ENCODE measurements at places on chromosomes 11 and 22.

DNA sequence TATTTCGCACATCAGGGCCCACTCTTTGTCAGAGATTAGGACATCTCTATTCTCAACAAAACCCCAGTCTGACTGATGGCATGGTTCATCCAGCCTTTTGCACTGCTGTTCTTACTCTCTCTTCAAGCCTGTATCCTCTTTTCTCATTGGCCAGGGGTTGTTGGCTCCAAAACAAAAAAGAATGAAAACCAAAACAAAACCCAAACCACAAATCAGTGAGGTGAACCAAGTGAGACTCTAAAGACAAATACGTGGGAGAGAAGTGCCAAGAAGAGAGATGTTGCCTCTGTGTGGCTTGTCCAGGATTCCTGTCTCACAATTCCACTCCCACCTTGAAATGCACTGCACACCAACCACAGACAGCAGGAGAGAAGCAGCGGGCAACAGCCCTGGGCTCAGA is 278.9 kb upstream of the NARS2 start:
- H3K4me1 ChIP-seq: no peaks in the 10 kb centered on the region
- peaks cover 5% of the 10 kb centered on the region for H3K27me3 ChIP-seq

- H3K36me3 ChIP-seq: no peaks in the 10 kb centered on the region
- no peak overlapping the region for H3K27ac ChIP-seq
- no peaks in the 10 kb centered on the region for H3K27me3 ChIP-seq
Measured at GRCh38 chr11:2427721-2428321, 16.5 kb downstream of the TRPM5 start.

- DNase-seq: peak; percentile 35
- peak overlapping the region; percentile 94 for H3K4me3 ChIP-seq
- H3K4me1 ChIP-seq: peaks cover 43% of the 10 kb centered on the region
- no peaks in the 10 kb centered on the region for H3K27me3 ChIP-seq
- peak overlapping the region; percentile 92 for H3K27ac ChIP-seq
- peaks cover 12% of the 10 kb centered on the region for H3K36me3 ChIP-seq
Measured at GRCh38 chr11:45847911-45848316, 639 bp downstream of the CRY2 start.

GRCh38 chr11:67645521-67646461 is 4.7 kb downstream of the ACY3 start:
- no peak for DNase-seq
- H3K27ac ChIP-seq: no peak overlapping the region
- no peak overlapping the region for H3K4me3 ChIP-seq
- H3K27me3 ChIP-seq: no peaks in the 10 kb centered on the region
- H3K4me1 ChIP-seq: peaks cover 48% of the 10 kb centered on the region

- H3K4me3 ChIP-seq: peak overlapping the region; percentile 90
- peaks cover 77% of the 10 kb centered on the region for H3K4me1 ChIP-seq
Measured at GRCh38 chr11:65857500-65857852, 504 bp downstream of the CFL1 start.

DNA sequence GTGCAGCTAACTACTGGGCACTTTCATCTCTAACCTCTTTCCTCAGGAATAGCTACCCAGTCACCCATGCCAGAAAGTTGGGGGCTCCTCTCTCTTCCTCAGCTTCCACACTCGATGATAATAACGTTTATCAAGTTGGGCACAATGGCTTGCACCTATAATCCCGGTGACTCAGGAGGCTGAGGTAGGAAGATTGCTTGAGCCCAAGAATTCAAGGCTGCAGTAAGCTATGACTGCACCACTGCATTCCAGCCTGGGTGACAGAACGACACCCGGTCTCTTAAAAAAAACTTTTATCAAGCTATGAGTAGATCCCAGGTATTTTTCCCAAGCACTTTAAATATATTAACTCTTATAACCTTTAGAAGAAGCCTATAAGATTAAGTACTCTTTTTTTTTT is 2.0 kb downstream of the SF3A1 start:
- H3K4me3 ChIP-seq: no peak overlapping the region
- H3K27me3 ChIP-seq: no peaks in the 10 kb centered on the region
- H3K27ac ChIP-seq: no peak overlapping the region
- DNase-seq: no peak
- peaks cover 50% of the 10 kb centered on the region for H3K36me3 ChIP-seq

DNA sequence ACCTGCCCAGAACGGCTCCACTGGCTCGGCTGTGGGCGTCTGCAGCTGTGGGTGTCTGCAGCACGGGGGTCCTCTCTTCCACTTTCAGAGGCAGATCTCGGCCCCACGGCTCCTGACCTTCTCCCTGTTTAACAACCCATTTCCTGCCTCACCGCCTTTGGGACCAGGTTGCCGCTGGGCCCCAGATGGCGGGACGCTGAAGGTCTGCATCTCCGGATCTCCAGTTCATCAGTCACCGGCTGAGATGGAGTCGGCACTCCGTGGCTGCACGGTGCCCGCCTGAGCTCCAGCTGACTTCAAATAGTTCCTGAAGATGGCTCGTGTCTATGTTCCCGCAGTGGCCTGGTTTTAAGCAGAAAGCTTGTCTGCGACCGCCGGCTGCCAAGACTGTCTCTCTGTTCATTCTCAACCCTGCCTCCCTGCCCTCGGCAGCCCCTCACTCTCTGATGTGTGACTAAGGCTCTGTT is 475.9 kb downstream of the BRD1 start:
- H3K4me3 ChIP-seq: no peak overlapping the region
- H3K27me3 ChIP-seq: peaks cover 9% of the 10 kb centered on the region
- no peak for DNase-seq
- no peaks in the 10 kb centered on the region for H3K4me1 ChIP-seq

DNA sequence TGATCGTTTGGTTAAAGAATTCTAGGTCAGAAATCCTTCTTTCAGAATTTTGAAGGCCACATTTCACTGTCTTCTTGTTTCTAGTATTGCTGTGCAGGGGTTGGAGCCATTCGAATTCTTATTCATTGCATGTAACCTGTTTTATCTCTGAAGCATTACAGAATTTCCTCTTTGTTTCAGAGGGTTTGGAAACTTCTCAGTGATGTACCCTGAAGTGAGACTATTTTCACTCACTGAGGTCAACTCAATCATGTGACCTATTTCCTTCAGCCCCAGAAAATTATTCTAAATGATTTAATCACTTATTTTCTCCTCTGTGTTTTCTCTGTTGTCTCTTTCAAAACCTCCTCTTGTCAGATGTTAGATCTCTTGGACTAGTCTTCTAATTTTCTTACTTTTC is 147.8 kb downstream of the ENTHD1 start:
- peaks cover 7% of the 10 kb centered on the region for H3K4me1 ChIP-seq
- H3K36me3 ChIP-seq: no peaks in the 10 kb centered on the region
- no peaks in the 10 kb centered on the region for H3K27me3 ChIP-seq
- H3K4me3 ChIP-seq: no peak overlapping the region

All from CD4-positive, alpha-beta T cell (primary cell).